ENCODE measurements at places on chromosomes 12 and 14. TPM values are rescaled to one million over a fixed set of nuclear protein-coding genes. Genes with fewer than 3 reads are reported as not detected.

The SLC6A12 gene
- total RNA-seq = 0.90 TPM

GRCh38 chr12:132533584-132533958 is 43.6 kb downstream of the FBRSL1 start:
- no peak overlapping the region for H3K27ac ChIP-seq
- no peaks in the 10 kb centered on the region for H3K36me3 ChIP-seq
- H3K27me3 ChIP-seq = no peaks in the 10 kb centered on the region
- no peak for DNase-seq
- no peak overlapping the region for H3K4me3 ChIP-seq

DNA sequence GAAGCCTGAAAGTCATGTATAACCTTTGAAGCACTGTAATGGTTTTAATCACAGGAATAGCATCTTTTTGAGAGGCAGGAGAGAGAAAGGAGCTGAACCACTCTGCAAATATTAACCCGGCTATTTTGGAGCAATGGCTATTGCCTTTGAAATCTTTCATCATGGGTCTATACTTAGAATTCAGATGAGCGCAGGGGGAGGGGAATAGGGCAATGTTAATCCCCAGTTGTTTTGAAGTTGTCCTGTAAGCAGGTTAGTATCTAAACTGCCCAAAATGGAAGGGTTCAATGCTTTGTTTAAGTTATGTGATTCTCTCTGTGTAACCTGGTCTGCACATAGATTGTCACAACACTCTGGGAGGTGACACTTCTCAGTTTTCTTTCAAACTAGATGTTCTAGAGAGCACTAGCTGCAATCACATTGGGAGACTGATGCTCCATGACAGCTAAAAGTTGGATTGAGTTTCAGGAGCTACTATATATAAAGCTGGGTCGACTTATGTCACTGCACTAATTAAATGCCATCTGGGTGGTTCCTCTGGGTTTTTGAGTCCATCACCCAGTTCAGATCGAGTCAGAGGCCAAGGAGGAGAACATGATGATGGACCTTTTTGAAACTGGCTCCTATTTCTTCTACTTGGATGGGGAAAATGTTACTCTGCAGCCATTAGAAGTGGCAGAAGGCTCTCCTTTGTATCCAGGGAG is at the start of gene MYF6:
MYF6 (plus strand) TSS at position 509 of the 704 bp plus-strand sequence; CDS start at position 595, 86 bp downstream.
- H3K4me1 ChIP-seq = peaks cover 7% of the 10 kb centered on the region
- peaks cover 60% of the 10 kb centered on the region for H3K27me3 ChIP-seq
- peak within 1 kb of the TSS; percentile 74 for H3K4me3 ChIP-seq
- no peak for DNase-seq
- H3K36me3 ChIP-seq = no peaks in the 10 kb centered on the region
- H3K27ac ChIP-seq = no peak within 1 kb of the TSS

DNA sequence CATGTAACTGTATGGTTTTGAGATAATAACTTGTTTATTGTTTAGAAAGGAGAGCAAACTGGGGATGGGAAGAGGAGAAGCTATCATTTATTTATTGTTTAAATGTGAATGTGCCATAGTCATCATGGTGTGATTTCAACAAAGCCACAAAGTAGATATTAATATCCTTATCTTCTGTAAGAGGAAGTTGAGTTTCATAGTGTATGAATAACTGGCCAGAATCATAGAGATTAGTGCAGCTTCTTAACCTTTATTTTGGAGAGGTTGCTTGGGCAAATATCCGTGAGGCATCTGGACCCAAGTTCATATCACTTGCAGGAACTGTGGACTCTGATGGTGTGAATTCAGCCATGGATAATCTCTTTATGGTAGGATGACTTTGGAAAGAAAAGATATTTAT is 26.8 kb upstream of the LYZ start:
- H3K27ac ChIP-seq = no peak overlapping the region
- no peaks in the 10 kb centered on the region for H3K36me3 ChIP-seq
- no peak for DNase-seq
- H3K27me3 ChIP-seq = no peaks in the 10 kb centered on the region

- H3K27me3 ChIP-seq = no peaks in the 10 kb centered on the region
- H3K27ac ChIP-seq = no peak overlapping the region
- H3K36me3 ChIP-seq = no peaks in the 10 kb centered on the region
- H3K4me1 ChIP-seq = peaks cover 14% of the 10 kb centered on the region
- peak; percentile 55 for DNase-seq
These were observed 174.8 kb downstream of the LRIG3 start for GRCh38 chr12:58745348-58746125.

DNA sequence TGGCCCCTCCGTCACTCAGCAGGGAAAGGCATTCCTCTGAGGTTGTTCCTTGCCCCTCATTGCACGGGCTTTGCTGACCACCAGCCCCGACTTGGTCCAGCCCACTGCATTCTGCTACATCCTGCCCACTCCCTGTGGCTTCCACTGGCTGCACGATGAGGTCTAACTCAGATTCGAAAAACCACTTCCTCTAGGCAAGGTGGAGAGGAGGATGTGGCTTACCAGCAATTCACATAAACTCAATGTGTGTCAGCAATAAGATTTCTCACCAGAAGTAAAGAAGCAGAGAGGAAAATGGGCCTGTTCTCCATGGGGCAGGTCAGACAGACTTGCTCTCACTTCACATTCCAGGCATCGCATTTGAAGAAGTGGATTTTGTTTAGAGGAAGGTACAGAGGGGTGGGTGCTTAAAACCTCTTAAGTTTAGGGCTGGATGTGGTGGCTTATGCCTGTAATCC is 14.7 kb downstream of the GPR68 start:
- no peaks in the 10 kb centered on the region for H3K27me3 ChIP-seq
- H3K4me3 ChIP-seq = no peak overlapping the region
- no peaks in the 10 kb centered on the region for H3K36me3 ChIP-seq
- H3K4me1 ChIP-seq = no peaks in the 10 kb centered on the region
- DNase-seq = no peak
- no peak overlapping the region for H3K27ac ChIP-seq

The OR4E2 gene
- not detected for total RNA-seq

- no peak overlapping the region for H3K27ac ChIP-seq
- DNase-seq = no peak
- no peaks in the 10 kb centered on the region for H3K4me1 ChIP-seq
- no peaks in the 10 kb centered on the region for H3K36me3 ChIP-seq
- no peaks in the 10 kb centered on the region for H3K27me3 ChIP-seq
- no peak overlapping the region for H3K4me3 ChIP-seq
These were observed 97.3 kb downstream of the INSM2 start for GRCh38 chr14:35631071-35631805.

GRCh38 chr14:101128478-101129321 is 225.2 kb upstream of the RTL1 start:
- H3K27me3 ChIP-seq = no peaks in the 10 kb centered on the region
- H3K36me3 ChIP-seq = no peaks in the 10 kb centered on the region
- H3K4me1 ChIP-seq = peaks cover 15% of the 10 kb centered on the region
- DNase-seq = peak; percentile 45
- no peak overlapping the region for H3K27ac ChIP-seq
